ENCODE measurements at places on chromosomes 11 and 22.

DNA sequence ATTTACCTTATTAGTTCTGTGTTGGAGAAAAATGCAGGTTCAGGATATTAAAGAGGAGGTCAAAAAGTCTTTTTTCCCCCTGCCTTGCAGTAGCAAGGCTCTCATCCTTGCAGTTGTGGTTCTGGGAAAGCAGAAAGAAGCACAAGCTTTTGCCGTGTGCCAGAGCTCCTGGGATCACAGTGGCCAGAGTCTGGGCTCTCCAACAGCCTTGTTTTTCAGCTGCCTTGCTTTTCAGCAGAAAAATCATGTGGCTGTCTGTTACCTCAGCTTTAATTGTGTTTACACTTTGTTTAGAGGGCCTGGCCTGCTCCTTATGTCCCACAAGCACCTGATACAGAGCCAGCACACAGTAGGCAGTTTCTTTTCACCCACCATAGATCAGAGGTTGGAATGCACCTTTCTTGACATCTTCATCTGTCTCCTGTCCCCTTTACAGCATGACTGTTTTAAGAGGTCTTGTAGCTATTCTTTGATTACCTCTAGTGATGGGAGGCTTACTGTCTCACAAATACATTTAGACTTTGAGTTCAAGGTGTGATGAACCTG, 67.5 kb downstream of the TEAD1 start:
- no peak for DNase-seq

GRCh38 chr11:73236854-73237253, 18.8 kb downstream of the P2RY2 start:
- DNase-seq = no peak

DNA sequence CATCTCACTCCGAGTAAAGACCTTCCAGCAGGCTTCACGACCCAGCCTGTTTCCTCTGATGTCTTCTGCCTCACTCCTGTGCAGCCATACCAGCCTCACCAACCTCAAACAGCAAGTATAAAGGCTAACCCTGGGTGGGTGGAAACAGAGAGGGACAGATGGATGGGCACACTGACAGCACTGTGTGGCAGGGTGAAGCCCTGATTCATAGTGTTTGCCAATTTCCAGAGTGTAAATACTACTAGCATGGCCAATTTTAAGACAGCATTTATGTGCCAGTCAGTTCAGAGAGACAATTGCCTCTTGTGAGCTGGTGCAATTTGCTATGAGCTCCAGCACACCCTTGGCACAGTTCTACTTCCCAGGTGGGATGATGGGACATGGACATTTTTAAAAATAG, 21.5 kb downstream of the TST start:
- DNase-seq = no peak

DNA sequence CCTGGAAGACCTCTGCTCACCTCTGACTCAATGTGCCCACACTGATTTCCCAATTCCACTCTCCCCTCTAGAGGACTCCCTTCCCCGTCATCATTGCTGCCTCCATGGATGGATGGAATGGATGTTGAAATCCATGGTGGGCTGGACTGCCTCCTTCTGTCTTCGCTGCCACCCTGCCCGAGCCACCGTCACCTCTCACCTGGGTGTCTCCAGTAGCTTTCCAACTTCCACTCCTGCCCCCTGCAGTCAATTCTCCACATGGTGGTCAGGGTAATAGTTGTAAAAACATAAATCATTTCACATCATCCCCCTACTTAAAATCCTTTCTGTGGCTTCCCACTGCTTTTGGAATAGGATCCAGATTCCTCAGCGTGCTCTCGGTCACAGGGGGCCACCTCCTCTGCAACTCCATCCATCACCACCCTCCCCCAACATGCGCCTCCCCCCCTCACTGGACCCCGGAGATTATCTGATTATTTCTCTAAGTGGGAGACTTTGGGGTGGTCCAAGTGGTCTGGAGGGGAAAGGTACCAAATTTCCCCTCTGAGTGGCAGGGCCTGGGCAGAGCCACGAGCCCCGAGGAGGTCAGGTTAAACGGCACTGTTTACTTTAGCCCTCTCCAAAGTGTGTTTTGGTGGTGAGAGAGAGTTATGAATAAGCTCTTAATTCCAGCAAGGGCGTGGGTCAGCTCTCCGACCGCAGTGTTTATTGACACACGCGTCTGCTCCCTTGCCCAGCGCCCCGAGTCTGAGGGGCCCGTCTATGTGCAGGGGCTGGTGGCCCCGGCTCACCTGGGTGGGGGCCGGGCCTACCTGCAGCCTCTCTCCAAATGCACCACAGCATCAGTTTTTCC, 313.7 kb downstream of the MN1 start:
- no peak for DNase-seq

DNA sequence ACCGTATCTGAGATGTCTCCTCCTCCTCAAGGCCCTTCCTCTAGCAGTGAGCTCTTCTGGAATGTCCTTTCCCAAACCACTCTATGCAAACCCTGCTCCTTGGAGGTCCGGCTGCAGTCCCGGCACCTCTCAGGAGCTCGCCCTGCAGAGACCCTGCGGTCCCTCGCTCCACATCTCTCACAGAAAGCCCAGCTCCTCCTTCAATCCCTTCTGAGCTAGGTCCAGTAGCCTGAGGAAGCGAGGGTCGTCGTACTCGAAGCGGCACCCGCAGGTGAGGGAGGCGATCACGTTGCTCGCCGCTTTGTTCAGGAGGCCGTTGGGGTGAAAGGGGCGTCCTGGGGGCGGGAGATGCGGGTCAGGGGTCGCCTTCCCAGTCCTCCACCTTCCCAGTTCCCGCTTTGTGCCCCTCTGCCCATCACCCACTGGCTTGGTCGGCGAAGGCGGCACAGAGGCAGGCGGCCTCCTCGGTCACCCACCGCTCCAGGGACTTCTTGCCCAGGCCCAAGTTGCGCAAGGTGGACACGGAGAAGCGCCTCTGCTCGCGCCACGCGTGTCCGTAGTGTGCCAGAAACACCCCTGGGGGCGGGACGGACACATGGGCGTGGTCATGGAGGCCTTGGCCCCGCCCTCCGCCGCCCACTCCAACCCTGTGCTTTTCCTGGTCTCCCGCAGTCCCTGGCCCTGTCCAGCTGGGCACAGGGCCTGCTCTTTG, 21.5 kb upstream of the CYP2D6 start:
- DNase-seq = no peak

- no peak for DNase-seq
Measured at GRCh38 chr22:19834599-19834998, 20.1 kb downstream of the GNB1L start.

DNA sequence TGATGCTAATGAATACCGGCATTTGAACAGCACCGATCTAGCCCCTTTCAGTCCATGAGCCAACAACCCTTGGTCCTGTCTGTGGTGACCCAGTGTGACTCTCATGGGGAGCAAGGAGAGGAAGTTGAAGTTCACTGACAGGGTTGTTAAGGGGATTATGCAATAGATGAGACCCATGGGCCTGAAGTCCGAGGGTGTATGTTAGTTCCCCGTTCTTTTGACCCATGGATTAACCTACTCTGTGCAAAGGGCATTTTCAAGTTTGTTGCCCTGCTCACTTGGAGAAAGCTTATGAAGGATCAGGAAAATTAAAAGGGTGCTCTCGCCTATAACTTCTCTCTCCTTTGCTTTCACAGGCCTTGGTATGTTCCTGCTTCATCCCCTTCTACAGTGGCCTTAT, 4.9 kb downstream of the PNPLA3 start:
- DNase-seq = no peak

GRCh38 chr11:65606876-65607613, 7.0 kb downstream of the MAP3K11 start:
- DNase-seq = no peak

DNA sequence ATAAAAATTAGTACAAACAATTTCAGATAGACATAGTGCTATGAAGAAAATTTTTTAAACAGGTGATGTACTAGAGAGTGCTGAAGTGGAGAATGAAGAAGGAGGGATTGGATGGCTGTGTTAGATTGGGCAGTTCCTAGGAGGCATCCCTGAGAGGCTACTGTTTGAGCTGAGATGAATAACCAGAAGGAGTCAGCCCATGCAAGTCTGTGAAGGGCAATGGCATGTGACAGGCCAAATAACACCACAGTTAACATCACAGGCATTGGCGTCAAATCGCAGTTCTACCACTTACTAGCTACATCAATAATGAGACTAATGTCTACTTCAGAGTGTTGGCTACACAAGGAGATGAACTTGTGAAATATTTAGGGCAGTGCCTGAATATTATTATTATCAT, 35.4 kb downstream of the HORMAD2 start:
- DNase-seq = no peak

GRCh38 chr11:78374917-78375316, 42.7 kb downstream of the GAB2 start:
- no peak for DNase-seq

- DNase-seq = no peak
Measured at GRCh38 chr11:128790196-128790595, 76.9 kb downstream of the KCNJ1 start.

DNA sequence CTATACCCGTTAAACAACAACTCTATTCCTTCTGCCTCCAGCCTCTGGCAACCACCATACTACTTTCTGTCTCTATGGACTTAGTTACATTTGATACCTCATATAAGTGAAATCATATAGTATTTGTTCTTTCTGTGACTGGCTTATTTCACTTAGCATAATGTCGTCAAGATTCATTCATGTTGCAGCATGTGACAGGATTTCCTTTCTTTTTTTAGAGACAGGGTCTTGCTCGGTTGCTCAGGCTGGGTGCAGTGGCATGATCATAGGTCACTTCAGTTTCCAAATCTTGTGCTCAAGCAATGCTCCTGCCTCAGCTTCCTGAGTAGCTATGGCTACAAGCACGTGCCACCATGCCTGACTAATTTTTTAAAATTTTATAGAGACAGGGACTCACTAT, 29.4 kb upstream of the SORL1 start:
- DNase-seq = no peak

DNA sequence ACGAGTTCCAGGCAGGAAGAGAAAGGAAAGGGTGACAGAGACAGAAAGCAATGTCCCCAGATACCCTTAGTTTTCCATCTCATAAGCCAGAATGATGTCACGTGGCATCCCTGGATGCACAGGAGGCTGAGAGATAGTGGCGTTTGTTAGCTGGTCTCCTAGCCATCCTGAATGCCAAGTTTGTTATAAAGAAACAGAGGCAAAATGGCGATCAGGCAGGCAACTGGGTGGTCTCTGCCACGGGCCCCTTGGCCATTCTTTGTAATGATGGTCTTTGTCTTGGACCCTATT, 5.3 kb downstream of the SMIM38 start:
- DNase-seq = no peak

- no peak for DNase-seq
Measured at GRCh38 chr11:73760135-73760678, 667 bp downstream of the RAB6A start.

DNA sequence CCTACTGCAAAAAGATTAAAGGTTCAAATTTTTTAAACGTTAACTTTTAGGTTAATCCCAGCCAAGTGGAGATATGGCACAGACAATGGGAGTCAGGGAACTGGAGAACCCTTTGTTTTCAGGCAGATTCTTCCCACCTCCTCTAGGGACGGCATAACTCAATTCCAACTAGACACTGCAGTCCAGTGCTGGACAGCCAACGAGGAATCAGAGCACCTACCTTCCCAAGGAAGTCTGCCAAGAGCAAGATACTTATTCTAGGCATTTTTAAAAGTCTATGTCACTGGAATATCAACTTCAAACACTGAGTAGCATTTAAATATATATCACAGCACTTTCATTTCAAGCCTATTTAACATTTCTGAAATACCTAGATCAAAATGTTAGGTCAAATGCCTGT, 7.3 kb downstream of the CADM1 start:
- DNase-seq = no peak

DNA sequence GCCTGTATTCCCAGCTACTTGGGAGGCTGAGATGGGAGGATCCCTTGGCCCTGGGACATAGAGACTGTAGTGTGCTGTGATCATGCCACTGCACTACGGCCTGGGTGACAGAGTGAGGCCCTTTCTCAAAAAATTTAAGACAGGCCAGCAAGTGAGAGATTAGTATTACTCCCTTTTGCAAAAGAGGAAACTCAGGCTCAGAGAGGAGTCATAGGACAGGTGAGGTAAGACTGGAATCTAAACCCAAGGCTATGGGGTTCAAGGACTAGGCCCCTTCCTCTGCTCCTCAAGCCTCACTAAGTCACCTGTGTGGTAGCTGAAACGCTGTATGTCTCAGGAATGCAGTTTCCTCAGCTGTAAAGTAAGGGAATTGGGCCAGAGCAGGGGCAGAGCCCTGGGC, 1.6 kb upstream of the P2RY2 start:
- no peak for DNase-seq

GRCh38 chr22:46171940-46172339, 21.6 kb downstream of the PPARA start:
- no peak for DNase-seq

DNA sequence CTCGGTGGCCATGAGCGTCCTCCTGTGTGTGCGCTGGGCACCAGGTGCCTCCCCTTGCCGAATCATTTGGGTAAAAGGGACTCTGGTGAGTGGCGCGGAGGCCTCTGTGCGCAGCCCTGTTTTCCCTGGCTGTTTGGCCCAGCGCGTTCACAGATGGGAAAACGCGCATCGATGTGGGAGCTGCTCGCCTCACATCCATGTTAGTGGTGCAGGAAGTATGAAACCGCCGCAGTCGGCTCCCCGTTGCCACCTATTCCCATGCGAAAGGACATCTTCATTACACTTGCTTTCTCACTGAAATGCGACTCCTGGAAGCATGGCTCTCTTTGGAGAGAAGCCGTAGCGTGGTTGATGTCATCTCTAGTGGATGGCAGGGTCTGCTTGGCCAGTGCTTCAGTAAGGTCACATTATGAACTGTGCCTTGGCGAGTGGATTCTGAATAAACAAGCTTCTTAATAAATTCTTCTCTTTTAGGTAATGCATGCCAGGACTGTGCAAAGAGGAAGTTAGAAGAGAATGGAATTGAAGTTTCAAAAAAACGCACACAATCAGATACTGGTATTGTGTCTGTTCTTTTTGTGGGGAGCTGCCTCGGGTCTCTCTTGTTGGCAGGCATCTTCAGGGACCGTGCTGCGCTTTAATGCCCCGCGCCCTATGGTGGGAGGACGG, 26.3 kb downstream of the FAM118A start:
- no peak for DNase-seq

- DNase-seq = no peak
Measured at GRCh38 chr11:118635237-118635591, 27.8 kb downstream of the PHLDB1 start.

DNA sequence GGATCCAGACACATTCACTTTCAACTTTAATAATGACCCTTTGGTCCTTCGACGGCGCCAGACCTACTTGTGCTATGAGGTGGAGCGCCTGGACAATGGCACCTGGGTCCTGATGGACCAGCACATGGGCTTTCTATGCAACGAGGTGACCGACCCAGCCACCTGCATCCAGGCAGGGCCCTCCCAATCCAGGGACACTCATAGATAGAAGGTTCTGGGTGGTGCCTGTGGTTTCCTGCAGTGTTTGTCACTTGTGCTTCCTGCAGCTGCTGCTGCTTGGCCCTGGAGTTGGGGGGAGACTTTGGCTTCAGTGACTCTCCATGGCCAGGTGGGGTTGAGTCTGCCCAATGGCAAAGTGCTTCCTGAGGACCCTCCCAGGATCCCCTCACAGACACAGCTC, 7.3 kb downstream of the APOBEC3B start:
- DNase-seq = no peak

- no peak for DNase-seq
Measured at GRCh38 chr11:33052231-33052630, 12.9 kb downstream of the TCP11L1 start.

GRCh38 chr11:128936606-128937251, 5.9 kb downstream of the TP53AIP1 start:
- no peak for DNase-seq

Measured in GOT3 (cell line).